NCI-H2029 treated with DMSO at 0.1 percent for 48 hours (cell line): ENCODE measurements at places on chromosomes 7 and 10.
A peak's percentile ranks its signal among the peaks of the same experiment; 100 is the strongest.

DNA sequence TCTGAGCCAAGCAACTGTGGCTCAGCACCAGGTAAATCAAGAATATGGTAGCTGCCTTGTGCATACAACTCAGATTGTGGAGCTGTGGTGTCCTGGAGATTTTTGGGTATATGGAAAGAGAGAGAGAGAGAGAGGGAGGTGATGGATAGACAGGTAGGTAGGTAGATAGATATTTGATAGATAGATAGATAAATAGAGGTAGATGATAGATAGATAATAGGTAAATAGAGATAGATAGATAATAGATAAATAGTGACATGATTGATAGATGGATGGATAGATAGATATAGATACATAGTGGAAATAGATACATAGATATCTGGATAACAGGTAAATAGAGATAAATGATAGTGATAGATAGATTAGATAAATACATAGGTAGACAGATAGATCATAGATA, 206.3 kb downstream of the KLF6 start:
- DNase-seq: no peak

DNA sequence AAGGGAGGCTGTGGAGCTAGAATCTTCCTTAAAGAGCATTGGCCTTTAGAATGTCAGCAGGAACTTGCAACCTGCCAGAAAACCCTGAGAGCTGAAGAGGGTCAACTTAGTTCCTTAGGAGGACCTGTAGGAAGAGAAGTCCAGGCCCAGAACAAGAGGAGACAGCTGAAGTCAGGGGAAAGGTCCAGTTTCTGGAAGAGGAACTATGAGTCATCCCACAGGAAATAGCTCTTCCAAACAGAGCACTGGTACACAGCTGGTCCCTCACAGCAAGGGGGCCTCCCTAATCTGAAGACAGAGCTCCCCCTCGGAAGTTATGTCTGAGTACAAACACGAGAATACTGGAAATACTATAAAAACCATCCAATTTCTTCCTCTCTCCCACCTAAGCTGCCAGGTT, 98.9 kb downstream of the HERPUD2 start:
- no peak for DNase-seq

DNA sequence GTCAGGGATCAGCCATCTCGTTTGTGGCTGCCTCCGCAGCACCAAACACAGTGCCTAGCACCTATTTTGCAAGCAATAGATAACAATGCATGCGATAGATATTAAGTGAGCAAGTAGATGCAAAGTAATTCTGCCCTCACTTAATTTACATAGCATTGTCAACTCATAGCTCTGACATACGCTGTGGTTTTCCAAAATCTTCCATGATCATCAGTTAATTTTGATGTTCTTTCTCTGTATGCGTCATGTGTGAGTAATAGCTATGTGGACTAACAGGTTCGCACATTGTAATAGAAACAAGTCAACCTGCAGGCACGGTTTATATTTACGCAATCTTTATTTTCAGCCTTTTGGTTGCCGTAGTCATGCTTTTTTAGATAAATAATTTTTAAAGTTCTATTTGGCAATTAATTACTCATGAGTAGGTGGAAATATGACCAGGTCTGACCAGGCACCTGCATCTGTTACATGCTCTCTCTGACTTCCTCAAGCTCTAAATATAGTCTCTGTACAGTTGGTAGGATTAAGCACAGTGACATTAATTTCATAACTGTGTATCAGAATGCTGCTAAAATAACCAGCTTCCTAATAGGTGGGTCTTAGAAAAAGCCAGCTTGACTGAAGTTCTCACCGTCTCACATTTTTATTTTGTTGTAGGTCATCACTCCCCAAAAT, 13.3 kb downstream of the MAP3K8 start:
- no peak for DNase-seq

DNA sequence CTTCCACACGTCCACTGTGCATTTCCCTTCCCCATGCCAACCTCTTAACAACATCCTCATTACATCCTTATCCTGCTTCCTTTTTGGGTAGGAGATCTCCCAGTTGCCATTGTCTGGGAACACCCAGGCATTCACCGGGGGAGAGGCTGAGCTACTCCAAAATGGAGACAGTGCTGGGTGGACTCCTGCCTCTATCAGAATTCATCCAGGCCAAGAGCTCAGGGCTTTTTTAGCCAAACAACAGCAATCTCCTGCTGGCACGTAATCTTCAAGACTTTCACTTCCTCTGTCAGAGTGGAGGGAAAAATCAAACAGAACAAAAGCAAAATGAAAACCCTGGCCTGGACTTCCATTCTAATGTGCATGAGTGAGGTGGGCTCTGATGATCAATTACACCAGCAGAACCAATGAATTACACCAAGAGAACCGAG, 245.0 kb downstream of the PRPF18 start:
- DNase-seq: no peak

DNA sequence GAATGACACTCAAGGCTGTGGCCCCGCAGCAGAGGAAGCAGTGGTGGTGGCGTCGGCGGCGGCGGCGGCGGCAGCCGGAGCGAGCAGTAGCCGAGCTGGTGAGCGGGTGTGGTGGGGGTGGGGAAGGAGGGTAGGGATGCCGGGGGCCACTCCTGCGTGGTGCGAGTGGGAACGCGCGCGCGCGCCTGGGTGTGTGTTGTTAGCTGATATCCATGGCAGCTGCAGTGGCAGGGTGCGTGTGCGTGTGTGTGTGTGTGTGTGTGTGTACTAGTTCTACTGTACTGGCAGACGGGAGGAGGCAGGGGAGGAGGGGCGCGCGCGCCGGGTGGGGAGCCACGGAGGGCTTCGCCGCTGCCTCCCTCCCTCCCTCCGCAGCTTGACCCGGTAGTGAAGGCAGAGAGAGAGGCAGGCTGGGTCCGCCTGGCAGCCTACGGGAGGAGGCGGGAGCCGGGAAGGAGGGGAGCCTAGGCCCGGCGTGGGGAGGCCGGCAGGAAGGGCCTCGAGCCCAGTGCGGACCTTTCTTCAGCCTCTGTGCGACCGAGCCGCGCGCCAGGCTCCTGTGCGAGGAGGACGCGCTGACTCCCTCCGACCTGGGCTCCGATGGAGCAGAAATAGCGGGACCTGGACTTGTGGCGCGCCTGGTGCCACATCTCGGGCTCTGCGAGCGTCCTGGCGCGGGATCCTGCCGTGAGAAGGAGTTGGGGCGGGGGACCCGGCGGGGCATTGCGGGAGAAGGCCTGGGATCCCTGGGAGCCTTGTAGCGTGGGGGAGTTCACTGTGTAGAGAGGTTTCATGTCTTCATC, at the start of gene MAGI2:
MAGI2 (minus strand) TSS at position 110 of the 803 bp plus-strand sequence. CDS start 347 bp downstream, outside the sequence.
- no peak for DNase-seq

- no peak for DNase-seq
Measured at GRCh38 chr10:124498056-124498455, 36.4 kb downstream of the LHPP start.

DNA sequence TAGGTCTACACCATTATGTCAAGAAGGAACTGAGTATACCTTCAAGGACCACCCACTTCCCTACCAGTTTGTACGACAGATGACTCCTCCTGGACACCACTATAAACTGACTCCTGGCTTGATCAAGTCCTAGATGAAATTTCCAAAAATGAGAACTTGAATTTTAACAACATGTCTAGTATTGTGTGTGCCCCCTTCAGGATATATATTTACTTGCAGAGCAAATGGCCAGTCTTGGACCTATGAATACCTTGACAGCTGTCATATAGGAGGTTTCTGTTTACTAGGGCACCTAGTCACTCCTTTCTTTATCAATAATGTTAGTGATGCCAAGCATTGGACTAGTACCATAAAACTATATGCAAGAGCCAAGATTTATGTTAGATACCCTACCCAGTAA, 94.1 kb upstream of the TMEM26 start:
- DNase-seq: no peak

DNA sequence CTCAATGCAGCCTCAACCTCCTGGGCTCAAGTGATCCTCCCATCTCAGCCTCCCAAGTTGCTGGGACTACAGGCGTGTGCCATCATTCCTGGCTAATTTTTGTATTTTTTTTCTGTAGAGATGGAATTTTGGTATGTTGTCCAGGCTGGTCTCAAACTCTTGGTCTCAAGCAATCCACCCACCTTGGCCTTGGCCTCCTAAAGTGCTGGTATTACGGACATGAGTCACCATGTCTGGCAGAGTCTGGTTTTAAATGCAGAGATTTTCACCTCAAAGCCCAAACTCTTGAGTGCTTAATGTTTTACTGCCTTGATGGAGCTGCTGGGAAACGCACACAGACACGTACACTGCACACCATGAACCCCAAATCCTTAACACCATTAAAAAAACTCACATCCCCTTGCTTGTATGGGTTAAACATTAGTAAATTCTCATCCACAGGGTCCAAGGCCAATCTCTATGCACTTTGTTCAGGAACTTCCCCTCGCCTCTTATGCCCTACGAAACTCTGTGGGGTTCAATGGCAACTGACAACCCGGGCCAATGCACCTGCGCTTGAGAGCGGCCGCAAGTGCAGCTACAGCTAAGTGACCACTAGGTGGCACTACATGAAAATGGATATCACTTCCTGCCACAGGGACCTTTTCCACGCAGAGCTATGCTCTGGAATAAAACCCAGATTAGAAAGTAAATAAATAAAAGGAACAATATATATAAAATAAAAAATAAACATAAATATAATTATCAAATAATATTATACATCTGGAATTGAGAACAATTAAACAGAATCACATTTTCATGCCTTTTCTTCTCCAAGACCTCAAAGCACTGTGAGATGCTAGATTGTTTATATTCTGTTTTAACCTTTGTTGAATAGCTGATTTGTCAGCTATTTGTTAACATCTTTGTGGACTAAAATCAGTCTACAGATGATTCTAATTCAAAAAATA, 66.9 kb upstream of the AFAP1L2 start:
- no peak for DNase-seq

DNA sequence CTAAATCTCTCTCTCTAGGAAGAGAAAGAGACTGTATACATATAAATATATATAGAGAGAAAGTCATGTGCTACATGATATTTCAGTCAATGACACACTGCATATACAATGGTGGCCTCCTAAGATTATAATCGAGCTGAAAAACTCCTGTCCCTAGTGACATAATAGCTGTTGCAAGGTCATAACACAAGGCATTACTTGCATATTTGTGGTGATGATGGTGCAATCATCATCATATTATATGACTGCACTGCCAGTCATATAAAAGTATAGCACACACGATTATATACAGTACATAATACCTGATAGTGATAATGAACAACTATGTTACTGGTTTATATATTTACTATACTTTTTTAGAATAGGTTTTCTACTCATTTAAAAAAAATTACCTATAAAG, 316.7 kb downstream of the FGFR2 start:
- no peak for DNase-seq

DNA sequence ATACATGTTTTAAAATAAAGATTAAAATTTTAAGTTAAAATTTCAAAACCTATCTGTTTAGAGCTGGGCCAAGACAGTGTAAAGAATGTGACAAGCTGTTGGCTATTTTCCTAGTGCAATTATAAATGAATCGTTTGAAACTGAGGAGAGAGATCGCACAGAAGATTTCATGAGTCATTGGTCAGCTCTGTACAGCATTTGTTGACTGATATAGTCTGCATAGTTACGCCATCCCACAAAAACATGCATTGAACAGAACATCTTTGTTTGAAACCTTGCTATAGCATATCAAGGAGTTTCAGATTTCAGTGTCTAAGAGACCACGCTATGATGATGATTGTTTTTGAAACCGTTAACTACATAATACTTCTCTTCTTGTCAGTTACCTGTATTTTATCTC, 1.3 kb upstream of the C10orf67 start:
- no peak for DNase-seq

GRCh38 chr7:66443946-66444345, 184.7 kb upstream of the KCTD7 start:
- DNase-seq: no peak

DNA sequence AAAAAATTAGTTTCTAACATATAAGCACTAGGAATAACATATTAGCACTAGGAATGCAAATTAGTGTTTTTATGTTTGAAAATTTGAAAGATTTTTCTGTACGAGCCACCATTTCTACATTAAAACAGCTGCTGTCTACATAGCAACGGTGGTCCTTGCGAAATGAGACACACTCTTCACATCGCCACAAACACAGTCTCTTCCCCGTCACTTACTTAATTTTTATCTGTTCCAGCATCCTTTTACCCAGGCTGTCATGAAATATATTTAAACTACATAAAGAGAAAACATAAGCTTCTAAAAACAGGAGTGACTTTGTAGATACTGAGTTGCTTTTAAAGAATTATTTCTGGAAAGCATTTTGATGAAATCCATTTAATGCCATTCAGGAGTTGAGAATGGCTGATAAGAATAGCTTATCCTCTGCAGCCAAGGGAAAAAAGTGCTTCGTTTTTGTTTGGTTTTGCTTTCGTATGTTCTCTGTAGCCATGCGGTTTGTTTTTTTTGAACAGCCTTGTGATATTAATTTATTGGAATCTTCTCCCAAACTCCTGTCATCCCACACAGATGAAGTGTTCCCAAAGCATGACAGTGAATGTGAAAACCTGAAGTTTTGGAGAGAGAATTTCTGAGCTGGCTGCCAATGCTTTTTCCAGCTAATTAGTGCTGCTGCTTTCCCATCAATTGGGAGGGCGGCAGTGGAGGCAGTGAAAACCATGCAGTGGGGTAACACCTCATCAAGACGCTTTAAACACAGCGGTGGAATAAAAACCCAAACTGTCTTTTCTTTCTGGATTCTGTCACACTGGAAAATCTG, 603.7 kb upstream of the ADARB2 start:
- no peak for DNase-seq

- DNase-seq: peak; percentile 49
Measured at GRCh38 chr10:124741281-124741921, 2.8 kb downstream of the FAM53B start.

DNA sequence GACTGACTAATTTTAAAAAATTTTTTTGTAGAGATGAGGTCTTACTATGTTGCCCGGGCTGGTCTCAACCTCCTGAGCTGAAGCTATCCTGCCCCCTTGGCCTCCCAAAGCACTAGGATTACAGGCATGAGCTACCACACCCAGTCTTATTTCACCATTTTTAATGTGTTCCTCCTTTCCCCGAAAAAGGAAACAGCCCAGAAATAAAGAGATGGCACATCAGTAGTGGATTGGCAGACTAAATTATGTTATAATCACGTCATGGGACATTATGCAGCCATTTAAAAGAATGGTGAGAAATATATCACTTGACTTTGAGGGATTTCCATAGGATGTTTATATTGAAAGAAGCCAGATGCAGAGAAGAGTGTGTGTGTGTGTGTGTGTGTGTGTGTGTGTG, 40.5 kb downstream of the CAPZA2 start:
- DNase-seq: no peak

DNA sequence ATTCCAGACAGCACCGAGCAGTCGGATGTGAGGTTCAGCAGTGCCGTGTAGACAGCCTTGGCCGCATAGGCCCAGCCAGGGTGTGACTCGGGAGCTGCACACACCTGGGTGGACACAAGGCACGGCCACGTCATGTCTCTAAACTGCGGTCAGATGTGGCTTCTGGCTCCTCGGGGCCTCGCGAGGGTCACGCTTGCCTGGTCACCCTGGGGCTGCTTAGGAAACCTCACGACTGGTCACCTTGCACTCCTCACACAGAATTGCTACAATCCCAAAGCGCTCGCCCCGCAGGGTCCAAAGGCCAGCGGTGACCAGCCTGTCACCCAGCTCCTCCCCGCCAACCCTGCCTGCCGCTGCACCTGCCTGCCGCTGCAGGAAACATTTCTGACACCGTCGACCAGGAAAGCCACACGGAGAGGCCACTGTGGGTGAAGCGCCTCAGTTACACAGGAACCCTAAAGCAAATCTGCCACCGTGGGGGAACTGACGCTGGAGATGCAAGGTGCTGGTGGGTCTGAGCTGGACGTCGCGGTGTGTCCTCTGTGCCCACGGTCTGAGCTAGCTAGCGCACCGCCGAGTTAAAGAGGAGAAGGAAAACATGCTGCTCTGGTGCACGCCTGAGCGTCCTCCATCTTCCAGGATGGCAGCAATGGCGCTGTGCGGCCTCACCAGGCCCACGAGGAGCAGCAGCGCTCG, 5.0 kb downstream of the GPER1 start:
- DNase-seq: no peak
